ENCODE measurements at places on chromosomes 12 and 14.

DNA sequence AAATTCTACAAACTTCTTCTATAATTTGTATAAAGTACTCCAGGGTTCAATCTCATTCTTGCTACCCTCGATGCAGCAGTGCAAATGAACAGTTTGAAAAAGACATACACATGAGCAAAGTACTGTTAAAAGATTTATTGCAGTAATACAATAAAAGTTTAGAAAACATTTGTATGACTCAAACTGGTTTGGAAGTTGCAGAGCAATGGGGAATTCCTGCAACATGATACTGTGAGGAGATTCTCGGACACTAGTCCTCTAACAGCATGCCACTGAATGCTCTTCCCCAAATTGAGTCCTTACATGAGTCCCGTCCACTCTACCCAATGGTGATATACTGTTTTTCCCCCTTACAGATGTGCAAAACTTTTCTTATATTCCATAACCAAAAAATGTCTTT, 45.4 kb downstream of the ATG14 start:
- DNase-seq: no peak

- DNase-seq: no peak
These were observed 1.4 kb downstream of the C14orf180 start for GRCh38 chr14:104580961-104581360.

- DNase-seq: no peak
These were observed 9.4 kb upstream of the LRP1-AS start for GRCh38 chr12:57156701-57157403.

- no peak for DNase-seq
These were observed 27.0 kb upstream of the FOXN3 start for GRCh38 chr14:89444044-89444443.

DNA sequence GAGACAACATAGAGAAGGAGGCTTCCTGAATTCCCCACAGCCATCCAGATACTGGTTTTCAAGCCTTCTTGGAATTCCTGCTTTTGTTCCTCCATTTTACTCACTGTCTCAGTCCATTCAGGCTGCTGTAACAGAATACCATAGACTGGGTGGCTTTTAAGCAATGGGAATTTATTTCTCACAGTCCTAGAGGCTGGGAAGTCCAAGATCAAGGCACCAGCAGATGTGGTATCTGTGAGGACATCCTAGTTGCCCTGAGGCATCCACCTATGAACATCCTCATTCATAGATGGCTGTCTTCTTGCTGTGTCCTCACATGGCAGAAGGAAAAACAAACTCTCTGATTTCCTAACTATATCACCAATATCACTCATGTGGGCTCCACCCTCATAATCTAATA, 374.9 kb downstream of the FUT8 start:
- no peak for DNase-seq

DNA sequence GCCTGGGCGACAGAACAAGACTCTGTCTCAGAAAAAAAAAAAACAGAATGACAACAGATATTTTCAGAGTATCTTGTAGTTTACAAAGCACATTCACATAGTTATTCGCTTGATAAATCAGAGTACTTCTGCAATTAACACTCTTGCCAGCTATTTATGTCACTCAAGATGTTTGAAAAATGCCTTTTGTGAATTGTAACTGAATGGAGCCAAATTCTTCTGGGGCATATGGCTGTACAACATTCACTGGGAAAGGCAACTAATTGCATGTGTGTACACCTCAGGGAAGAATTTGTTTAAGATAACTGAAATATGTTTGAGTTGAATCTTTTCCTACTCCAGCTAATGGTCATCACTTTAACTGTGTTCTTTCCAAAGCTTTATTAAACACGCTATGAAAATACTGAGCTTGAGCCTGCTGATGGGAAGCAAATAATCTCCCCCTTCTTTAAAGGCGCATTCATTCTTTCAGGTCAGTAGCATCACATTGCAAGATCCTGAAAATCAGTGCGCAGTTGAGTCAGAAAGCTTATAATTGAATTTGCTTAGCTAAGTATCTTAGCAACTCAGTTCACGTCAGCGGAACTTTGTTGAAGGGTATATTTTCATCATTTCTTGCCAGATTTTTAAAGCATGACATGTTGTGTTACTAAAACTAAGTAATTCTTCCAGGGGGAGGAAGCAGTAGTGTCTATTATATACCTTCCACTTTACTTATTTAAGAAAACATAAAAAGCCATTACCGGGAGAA, 66.6 kb downstream of the SINHCAF start:
- no peak for DNase-seq

DNA sequence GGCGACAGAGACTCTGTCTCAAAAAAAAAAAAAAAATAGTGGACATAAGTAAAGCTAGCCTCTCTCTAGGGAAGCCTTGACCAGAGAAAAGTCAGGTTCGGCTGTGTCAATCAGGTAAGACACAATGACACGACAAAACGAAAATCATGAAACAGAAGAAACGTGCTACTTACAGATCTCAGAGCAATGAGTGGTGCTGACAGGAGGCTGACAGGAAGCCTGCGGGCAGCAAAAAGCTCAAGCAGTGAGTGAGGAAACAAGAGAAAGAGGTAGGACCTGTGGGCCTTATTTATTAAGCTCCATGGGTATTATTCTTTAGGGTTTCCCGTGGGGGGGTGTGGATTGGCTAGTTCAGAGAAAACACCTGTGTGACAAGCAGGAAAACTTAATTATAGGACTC, 363.1 kb downstream of the KCNH5 start:
- DNase-seq: no peak
